ENCODE measurements at places on chromosomes 2 and 18.

DNA sequence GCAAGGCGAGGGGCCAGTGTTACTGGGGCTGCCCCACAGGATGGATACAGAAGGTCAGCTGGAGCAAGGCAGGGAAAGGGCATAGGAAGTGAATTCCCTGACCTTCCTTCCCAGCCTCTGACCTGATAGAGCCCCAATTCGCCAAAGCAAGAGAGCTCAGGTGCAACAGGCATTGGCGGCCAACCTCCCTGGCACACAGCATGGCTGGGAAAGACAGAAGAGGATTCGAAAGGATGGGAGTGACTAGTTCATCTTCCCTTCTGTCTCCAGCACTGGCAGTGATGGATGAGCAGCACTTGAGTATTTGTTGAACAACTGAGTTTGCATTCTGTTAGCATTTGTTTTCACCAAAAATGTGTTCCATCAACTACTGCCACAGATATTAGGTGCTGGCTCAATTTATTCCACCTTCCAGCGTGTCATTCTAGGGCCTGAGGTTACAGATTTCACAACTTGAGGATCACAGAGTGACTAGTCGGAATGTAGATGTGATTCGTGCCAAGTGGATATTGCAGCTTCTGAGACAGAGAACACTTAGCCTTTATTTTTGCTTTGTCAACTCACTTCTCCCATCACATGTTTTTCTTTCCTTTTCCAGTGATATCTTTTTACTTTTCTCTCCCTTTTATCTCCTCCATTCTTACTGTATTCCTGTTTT, 6.2 kb downstream of the COPS8 start:
- peak; percentile 11 for DNase-seq

GRCh38 chr18:39998317-39998716, 1956.7 kb upstream of the PIK3C3 start:
- no peak for DNase-seq

GRCh38 chr2:219296631-219297391, 12.4 kb downstream of the PTPRN start:
- no peak for DNase-seq

DNA sequence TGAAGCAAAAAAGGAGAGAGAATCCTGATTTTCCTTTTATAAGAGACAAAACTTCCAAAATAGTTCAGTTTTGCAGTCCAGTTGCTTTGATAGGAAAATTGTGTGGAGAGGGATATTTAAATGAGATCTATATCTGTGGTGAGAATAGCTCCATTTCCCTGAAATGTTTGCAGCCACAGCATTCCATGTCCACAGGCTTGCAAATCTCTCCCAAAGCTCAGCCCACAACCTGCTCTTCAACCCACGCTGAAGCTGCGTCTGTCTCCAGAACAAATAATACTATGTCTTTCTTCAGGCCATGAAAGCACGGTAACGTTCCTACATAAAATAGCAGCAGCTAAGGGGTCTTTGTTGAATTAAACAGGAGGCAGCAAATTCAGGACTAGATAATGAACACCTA, 31.8 kb downstream of the TMEM17 start:
- no peak for DNase-seq

DNA sequence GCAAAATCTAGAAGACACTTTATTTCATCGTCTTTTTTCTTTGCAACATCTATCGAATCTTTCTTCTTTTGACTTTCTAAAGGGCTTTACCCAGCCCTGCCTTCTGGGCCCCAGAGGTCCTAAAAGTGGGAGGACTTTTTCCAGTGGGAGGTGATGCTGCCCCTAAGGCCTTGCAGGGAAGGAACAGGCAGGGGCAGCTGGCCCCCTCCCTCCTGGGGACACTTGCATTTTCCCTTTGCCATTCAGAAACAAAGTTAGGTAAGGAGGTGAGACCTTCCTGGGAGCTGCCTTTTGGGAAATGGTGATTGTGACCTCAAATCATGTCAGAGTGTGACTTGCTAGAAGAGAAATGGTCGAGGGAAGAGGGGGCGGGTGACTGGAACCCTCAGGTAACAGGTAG, 132.7 kb downstream of the GLI2 start:
- DNase-seq: no peak

Measured in muscle of back (tissue), 13 donors.